ENCODE measurements at places on chromosomes 13 and 19.

GRCh38 chr19:34667349-34668076, 9.4 kb downstream of the SCGB2B2 start:
- no peaks in the 10 kb centered on the region for H3K4me1 ChIP-seq
- DNase-seq: no peak
- no peak overlapping the region for H3K27ac ChIP-seq
- H3K36me3 ChIP-seq: no peaks in the 10 kb centered on the region
- H3K4me3 ChIP-seq: no peak overlapping the region

DNA sequence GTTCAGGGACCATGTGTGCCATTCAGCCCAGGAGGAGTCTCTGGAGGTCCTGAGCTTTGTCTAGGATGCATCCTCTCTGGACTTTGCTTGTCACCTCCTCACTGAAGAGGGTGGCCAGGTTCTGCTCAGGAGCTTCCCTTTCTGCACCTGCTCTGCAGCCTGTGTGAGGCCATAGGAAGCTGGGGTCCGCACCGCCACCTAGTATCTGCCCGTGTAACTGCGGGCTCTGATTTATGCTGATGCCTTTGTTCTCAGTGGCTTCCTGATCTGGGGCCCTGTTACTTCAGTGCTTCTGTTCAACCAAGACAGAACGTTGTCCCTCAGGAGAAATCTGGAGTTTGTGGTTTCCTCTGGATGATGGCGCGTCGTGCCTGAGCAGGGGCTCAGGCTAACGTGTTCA, 15.5 kb downstream of the ZNF610 start:
- H3K27me3 ChIP-seq: no peaks in the 10 kb centered on the region
- peaks cover 72% of the 10 kb centered on the region for H3K36me3 ChIP-seq
- no peak overlapping the region for H3K4me3 ChIP-seq
- DNase-seq: no peak
- no peaks in the 10 kb centered on the region for H3K4me1 ChIP-seq

DNA sequence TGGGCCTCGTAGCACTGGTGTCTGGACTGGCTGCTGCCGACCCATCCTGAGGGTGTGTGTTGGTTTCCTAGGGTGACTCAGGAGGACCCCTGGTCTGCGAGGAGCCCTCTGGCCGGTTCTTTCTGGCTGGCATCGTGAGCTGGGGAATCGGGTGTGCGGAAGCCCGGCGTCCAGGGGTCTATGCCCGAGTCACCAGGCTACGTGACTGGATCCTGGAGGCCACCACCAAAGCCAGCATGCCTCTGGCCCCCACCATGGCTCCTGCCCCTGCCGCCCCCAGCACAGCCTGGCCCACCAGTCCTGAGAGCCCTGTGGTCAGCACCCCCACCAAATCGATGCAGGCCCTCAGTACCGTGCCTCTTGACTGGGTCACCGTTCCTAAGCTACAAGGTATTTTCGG, 13.8 kb downstream of the TIMM13 start:
- H3K27ac ChIP-seq: no peak overlapping the region
- no peak overlapping the region for H3K4me3 ChIP-seq
- no peaks in the 10 kb centered on the region for H3K4me1 ChIP-seq
- H3K27me3 ChIP-seq: peaks cover 2% of the 10 kb centered on the region

GRCh38 chr13:59103004-59103768, 1060.5 kb downstream of the DIAPH3 start:
- no peak for DNase-seq
- H3K36me3 ChIP-seq: peaks cover 4% of the 10 kb centered on the region
- H3K4me1 ChIP-seq: peaks cover 14% of the 10 kb centered on the region

GRCh38 chr13:98580420-98580819, 3.5 kb upstream of the STK24 start:
- DNase-seq: no peak
- H3K27ac ChIP-seq: peak overlapping the region; percentile 18
- peaks cover 66% of the 10 kb centered on the region for H3K4me1 ChIP-seq
- H3K4me3 ChIP-seq: no peak overlapping the region
- no peaks in the 10 kb centered on the region for H3K27me3 ChIP-seq
- H3K36me3 ChIP-seq: no peaks in the 10 kb centered on the region

DNA sequence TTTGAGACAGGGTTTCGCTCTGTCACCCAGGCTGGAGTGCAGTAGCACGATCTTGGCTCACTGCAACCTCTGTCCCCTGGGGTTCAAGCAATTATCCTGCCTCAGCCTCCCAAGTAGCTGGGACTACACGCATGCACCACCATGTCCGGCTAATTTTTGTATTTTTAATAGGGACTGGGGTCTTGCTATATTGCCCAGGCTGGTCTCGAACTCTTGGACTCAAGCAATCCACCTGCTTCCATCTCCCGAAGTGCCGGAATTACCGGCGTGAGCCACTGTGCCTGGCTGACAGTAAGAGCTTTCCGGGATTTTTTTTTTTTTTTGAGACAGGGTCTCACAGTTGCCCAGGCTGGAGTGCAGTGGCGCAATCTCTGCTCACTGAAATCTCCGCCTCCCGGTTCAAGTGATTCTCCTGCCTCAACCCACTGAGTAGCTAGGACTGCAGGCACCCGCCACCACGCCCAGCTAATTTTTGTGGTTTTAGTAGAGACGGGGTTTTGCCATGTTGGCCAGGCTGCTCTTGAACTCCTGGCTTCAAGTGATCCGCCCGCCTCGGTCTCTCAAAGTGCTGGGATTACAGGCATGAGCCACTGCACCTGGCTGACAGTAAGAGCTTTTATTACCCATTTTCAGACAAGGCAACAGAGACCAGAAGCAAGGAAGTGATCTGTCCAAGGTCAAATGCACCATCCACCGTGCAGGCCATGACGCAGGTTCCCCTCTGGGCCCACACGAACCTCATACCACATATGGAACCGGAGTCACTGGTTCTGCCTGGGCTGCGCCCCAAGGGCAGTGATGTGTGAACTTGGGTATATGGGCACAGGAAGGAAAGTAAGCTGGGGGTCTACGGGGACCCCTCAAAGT, 21.0 kb downstream of the RFX1 start:
- peaks cover 9% of the 10 kb centered on the region for H3K36me3 ChIP-seq
- no peak for DNase-seq
- no peaks in the 10 kb centered on the region for H3K27me3 ChIP-seq
- no peak overlapping the region for H3K4me3 ChIP-seq

GRCh38 chr19:17098326-17098725, 22.7 kb downstream of the MYO9B start:
- H3K27ac ChIP-seq: peak overlapping the region; percentile 39
- H3K36me3 ChIP-seq: peaks cover 24% of the 10 kb centered on the region
- H3K4me3 ChIP-seq: no peak overlapping the region
- no peak for DNase-seq

GRCh38 chr13:50715402-50716146, 127.9 kb downstream of the DLEU7 start:
- no peak overlapping the region for H3K27ac ChIP-seq
- H3K4me1 ChIP-seq: peaks cover 12% of the 10 kb centered on the region
- H3K36me3 ChIP-seq: no peaks in the 10 kb centered on the region

- H3K27ac ChIP-seq: no peak within 1 kb of the TSS
- no peak within 1 kb of the TSS for H3K4me3 ChIP-seq
- H3K27me3 ChIP-seq: no peaks in the 10 kb centered on the region
Measured at GRCh38 chr19:9498183-9498902, at the start of gene ZNF560. Gene ZNF560 (minus strand): TSS chr19:9498616. CDS start chr19:9475313, 23,303 bp downstream.

- H3K27ac ChIP-seq: peak overlapping the region; percentile 65
- H3K4me1 ChIP-seq: peaks cover 31% of the 10 kb centered on the region
- H3K36me3 ChIP-seq: no peaks in the 10 kb centered on the region
- H3K4me3 ChIP-seq: no peak overlapping the region
Measured at GRCh38 chr13:34469196-34469986, 472.7 kb upstream of the NBEA start.

- H3K4me1 ChIP-seq: peaks cover 57% of the 10 kb centered on the region
- DNase-seq: no peak
- H3K27ac ChIP-seq: peak overlapping the region; percentile 47
Measured at GRCh38 chr13:75769141-75769905, 133.2 kb downstream of the LMO7 start.

- H3K4me3 ChIP-seq: no peak overlapping the region
- no peaks in the 10 kb centered on the region for H3K36me3 ChIP-seq
- no peak overlapping the region for H3K27ac ChIP-seq
- H3K4me1 ChIP-seq: peaks cover 5% of the 10 kb centered on the region
Measured at GRCh38 chr13:58463841-58464240, 832.3 kb downstream of the PCDH17 start.

DNA sequence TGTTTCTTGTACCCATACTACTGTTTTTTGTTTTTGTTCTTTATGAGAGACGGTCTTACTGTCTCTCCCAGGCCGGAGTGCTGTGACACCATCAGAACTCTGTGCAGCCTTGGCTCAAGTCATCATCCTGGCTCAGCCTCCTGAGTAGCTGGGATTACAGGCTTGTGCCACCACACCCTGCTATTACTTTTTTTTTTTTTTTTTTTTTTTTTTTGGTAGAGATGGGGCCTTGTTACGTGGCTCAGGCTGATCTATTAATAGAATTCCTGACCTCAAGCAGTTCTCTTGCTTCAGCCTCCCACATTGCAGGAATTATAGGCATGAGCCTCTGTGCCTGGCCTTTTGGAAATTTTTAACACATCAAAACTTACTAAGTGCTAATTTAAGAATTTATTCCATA, 2.9 kb upstream of the ZNF304 start:
- H3K27ac ChIP-seq: no peak overlapping the region
- peaks cover 23% of the 10 kb centered on the region for H3K27me3 ChIP-seq
- no peak for DNase-seq
- H3K4me3 ChIP-seq: no peak overlapping the region
- peaks cover 28% of the 10 kb centered on the region for H3K4me1 ChIP-seq

- peaks cover 26% of the 10 kb centered on the region for H3K27me3 ChIP-seq
- peak overlapping the region; percentile 67 for H3K27ac ChIP-seq
- DNase-seq: no peak
- H3K4me3 ChIP-seq: no peak overlapping the region
Measured at GRCh38 chr19:13078381-13078780, 24.3 kb downstream of the LYL1 start.

- no peak for DNase-seq
- H3K27ac ChIP-seq: no peak overlapping the region
- no peaks in the 10 kb centered on the region for H3K36me3 ChIP-seq
- H3K4me1 ChIP-seq: peaks cover 5% of the 10 kb centered on the region
Measured at GRCh38 chr13:73870036-73870741, 264.0 kb downstream of the KLF12 start.

- peaks cover 53% of the 10 kb centered on the region for H3K4me1 ChIP-seq
- no peak overlapping the region for H3K27ac ChIP-seq
- H3K4me3 ChIP-seq: no peak overlapping the region
- no peak for DNase-seq
Measured at GRCh38 chr13:44471686-44472085, 98.1 kb downstream of the SERP2 start.

DNA sequence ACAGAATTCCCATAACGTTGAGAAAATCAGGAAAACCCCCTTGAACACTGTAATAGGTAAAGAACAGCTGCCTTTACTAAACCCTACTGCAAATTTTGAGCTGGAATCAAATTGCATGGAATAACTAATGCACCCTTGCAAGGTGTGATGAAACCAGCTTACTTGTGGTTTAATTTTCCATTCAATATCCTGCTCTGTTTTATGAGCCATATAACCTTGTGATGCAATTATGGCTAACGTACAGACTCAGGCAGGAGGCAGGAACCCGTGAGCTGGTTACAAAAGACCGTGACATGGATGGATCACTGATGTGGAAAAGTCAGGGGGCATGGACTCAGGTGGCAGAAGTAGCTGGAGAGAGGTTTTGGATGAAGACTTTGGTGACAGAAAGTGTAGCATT, 438.6 kb downstream of the COG6 start:
- no peak overlapping the region for H3K4me3 ChIP-seq
- H3K4me1 ChIP-seq: no peaks in the 10 kb centered on the region

GRCh38 chr13:45101327-45102018, 18.8 kb upstream of the GTF2F2 start:
- H3K4me1 ChIP-seq: peaks cover 11% of the 10 kb centered on the region
- H3K27me3 ChIP-seq: no peaks in the 10 kb centered on the region
- no peak for DNase-seq
- H3K27ac ChIP-seq: no peak overlapping the region
- H3K36me3 ChIP-seq: no peaks in the 10 kb centered on the region
- no peak overlapping the region for H3K4me3 ChIP-seq

DNA sequence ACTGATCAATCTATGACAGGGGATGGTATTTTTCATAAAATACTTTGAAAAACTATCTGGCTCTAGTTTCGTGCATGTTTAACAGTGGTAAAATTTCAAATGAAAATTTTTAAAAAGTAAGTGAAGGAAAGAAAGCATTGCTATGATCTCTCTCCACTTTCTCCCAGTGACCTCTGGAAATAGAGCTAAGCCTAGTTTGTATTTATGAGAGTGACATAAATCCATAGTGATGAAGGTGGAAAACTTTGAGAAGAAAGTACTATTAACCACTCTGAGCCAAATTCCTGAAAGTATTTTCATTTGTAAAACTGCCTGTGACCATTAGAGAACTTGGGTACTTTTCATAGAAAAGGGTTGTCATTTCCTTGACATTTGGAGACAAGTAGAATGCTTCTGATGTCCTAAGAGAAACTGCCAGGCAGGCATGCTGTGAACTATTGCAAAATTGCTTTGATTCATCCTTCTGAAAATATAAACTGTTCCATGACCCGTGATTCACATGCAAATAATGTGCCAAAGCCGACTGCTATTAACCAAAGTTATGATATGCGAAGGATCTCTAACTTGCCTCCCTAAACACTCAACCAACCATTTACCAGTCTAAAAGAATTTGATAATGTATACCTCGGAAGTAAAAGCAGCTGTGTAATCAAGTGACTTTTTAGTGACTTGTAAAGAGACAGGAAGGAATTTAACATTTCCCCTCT, 133.2 kb downstream of the VWA8 start:
- H3K36me3 ChIP-seq: peaks cover 13% of the 10 kb centered on the region
- H3K27ac ChIP-seq: peak overlapping the region; percentile 79
- H3K4me1 ChIP-seq: peaks cover 20% of the 10 kb centered on the region

GRCh38 chr13:33871207-33872004, 53.5 kb downstream of the RFC3 start:
- H3K27me3 ChIP-seq: no peaks in the 10 kb centered on the region
- no peak overlapping the region for H3K27ac ChIP-seq
- peaks cover 8% of the 10 kb centered on the region for H3K4me1 ChIP-seq
- peaks cover 7% of the 10 kb centered on the region for H3K36me3 ChIP-seq

DNA sequence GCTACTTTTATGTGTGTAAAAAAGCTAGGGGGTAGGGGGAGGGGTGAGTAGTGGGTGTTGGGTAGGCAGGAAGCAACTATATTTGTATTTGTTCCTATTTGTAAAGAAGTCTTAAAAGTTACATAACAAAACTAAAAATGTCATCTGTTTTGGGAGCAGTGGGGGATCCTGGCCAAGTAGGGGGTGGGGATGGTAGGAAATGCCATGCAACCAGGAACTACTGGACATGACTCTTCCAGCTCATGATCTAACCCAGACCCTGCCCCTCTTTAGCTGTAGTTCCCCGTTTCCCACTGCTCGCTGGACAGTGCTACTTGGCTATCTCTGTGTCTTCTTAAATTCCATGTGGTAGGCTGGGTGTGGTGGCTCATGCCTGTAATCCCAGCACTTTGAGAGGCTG, 3.2 kb downstream of the GTF3A start:
- no peak overlapping the region for H3K27ac ChIP-seq
- no peak overlapping the region for H3K4me3 ChIP-seq
- H3K4me1 ChIP-seq: peaks cover 23% of the 10 kb centered on the region
- peaks cover 31% of the 10 kb centered on the region for H3K36me3 ChIP-seq
- H3K27me3 ChIP-seq: no peaks in the 10 kb centered on the region
